NCI-H1105 (cell line): ENCODE measurements at places on chromosomes 2 and 18.

- peak; percentile 44 for DNase-seq
These were observed 38.5 kb downstream of the PSMG2 start for GRCh38 chr18:12741351-12741750.

DNA sequence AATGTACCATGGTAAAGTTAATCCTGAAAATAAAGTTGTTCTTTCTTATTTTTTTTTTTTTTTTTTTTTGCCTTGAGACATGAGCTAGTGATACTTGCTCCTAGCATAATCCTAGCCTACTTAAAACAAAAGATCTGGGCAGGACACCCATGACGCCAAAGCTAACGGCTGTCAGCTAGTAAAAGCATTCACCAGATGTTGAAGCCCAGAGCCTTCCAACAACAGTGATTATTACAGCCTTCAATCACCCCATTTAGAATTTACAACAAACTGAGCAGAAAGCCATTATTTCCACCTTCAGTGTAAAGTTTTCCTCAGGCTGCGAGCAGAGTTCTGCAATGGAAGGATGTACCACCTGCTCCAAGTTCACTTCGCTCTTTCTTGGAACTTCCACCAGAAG lies 259.5 kb downstream of the SP3 start:
- DNase-seq: no peak

- no peak for DNase-seq
These were observed 496.2 kb downstream of the SATB2 start for GRCh38 chr2:198961547-198961946.

- no peak for DNase-seq
These were observed 13.2 kb upstream of the NCK2 start for GRCh38 chr2:105731511-105731910.

DNA sequence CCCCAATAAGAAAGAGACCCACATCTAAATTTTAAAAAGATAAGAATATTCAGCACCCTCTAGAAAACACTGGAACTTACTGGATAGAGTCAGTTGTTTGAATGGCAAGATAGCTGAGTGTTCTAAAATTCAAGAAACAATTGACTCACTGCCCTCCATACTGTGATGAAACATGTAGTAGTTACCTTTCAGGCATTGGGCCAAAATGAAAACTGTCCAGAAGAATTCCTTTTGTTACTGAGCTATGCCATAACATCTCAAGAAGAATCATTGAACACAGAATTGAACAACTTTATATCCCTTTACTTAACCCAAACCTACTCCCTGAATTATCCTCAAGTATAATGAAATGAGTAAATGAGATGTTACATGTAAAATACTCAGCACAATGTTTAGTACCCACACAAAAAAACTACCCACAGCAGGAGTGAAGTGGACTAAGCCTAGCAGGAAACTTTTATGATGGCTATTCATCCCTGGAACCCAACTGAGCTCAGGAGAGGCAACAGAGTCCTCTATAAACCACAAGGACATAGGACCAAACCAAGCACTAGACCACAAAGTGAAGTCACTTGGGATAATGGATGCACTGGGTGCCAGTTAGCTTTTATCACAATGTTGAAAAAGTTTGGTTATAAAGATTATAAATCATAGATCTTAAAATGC lies 32.7 kb downstream of the RBM43 start:
- DNase-seq: no peak

GRCh38 chr2:70946832-70947442 lies 11.2 kb downstream of the ATP6V1B1 start:
- DNase-seq: peak; percentile 24

DNA sequence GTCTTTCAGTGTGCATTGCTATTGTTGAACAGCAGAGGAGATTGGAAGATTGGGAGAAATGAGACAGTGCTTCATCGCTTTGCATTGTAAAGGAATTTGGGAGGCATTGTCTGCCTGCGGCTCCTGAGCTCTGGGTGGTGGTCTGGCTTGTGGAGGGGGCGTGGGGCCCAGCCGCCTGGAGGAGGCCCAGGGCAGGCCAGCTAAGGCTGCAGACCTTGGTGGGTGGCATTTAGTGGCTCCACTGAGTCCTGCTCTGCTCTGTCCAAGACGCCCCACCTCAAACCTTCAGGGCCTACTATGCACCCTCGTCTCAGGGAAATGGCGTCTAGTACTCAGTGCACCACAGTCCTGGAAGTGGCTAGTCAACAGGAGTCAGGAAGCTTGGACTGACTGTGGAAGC lies 5.7 kb upstream of the HS1BP3 start:
- DNase-seq: no peak

GRCh38 chr18:12686100-12686499 lies 16.4 kb downstream of the CEP76 start:
- no peak for DNase-seq

DNA sequence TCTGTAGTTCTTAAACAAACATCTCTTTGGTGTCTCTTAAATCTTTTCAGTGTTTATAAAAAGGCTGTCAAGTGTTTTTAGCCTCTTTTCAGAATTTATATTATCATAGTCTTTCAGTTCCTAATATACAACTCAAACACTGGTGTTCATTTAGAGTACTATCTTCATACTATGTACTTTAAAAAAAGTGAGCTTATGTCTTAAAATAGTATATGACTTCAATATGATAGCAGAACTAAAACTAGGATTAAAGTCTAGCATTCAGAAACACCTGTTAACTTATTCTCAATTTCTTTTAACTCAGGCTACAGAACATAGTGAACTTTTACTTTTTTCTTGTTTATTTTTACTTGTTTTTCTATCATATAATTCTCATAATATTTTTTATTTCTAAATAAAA lies 14.7 kb upstream of the IKZF2 start:
- no peak for DNase-seq

GRCh38 chr2:77470096-77470495 lies 52.1 kb downstream of the LRRTM4 start:
- DNase-seq: no peak

GRCh38 chr2:9844036-9844483 lies 786 bp downstream of the TAF1B start:
- DNase-seq: peak; percentile 2
